Ascending aorta (tissue), 2 donors: ENCODE measurements at places on chromosomes 3 and 15. TPM values are rescaled to one million over a fixed set of nuclear protein-coding genes. Genes with fewer than 3 reads are reported as not detected.

DNA sequence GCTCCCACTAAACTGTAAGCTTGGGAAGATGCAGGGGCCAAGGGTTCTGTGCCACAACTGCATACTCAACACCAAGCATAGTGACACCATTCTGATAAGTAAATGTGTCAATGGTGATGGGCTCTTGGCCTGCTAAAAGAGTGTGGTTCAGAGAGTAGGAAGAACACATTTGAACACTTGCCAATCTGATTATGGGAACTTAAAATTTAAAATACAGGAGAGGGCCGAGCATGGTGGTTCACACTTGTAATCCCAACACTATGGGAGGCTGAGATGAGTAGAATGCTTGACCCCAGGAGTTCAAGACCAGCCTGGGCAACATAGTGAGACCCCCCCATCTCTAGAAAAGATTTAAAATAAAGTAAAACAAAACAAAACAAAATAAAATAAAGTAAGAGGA lies 34.1 kb downstream of the PTPN9 start:
- DNase-seq = no peak

DNA sequence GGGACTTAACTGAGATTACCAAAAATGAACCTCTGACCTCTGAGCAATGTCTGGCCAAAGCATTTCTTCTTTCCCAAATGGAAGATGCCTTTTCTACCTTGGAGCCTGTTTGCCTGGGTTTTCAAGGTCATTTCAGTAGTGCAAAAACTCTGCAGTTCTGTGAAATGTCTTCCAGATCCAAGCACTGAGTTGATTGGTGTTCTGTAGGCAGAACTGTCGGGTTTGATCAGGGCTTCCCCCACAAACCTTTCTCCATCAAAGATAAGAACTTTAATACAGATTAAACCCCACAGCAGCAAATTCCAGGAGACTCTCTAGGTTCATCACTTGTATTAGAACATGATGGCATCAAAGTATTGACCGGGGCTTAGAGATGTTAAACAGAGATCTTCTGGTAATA lies 192.7 kb upstream of the TOPAZ1 start:
- DNase-seq = no peak

DNA sequence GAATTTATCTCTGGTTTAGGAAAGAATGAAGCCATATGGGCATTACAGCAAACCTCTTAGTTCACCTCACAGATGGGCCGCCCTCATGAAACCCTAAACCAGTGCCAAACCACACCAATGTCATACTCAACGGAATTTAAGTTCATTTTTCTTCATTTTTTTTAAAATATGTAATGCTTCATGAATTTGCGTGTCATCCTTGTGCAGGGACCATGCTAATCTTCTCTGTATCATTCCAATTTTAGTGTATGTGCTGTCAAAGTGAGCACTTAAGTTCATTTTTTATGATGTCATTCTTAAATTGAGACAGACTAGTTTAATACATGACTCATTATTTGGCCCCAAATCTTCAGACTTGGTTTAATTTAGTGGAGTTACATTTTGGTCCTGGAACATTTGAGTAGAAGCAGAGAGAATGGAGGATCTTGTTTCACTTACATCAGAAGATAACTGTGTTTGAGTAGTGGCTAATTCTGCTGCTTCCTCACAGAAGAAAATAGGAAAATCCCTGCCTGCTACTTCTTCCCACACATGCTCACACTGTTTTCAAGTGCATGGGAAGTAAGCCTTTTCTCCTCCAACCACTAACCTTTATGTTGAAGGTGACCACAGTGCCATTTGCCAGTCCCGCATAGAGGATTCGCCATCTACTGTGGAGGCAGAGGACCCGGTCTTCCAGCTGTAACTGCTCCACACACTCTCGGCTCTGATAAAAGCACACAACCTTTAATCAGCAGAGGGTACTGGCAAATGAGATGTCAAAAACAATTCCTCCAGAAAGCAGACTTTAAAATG lies 63.3 kb downstream of the ZNF106 start:
- DNase-seq = no peak

GRCh38 chr15:72740219-72740618 lies 43.3 kb downstream of the ADPGK start:
- DNase-seq = no peak

DNA sequence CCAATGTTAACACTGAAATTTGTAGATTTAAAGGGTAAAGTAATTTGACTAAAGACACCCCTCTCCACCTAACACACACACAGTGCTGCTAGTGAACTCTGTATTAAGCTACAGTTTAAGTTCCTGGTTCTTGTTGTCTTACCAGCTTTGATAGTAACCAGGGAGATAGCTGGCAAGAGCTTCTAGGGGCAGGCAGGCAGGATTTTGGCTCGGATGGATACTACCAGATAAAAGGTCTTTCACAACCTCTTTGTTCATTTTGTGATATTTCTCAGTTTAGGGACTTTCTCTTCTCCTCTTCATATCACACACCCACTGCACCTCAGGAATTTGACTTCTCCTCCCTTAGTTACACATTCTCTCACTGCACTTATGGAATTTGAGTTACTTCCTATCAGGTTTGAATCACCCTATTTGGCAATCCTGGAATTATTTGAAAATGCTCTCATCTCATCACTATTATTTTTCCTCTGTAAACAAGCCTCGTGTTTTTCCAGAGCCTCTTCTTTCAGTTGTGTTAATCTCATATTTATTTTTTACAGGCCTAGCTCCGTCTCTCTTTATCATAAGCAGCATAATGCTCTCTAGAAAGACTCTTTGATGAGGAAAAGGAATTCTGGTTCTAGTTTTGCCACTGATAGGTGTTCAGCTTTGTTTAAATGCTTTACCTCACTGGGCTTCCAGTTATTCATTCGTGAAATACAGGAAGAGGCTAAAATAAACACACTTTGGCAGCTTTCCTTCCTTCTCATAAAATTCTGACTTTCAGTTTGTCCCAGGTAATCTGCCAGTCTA lies 23.0 kb upstream of the CLDN1 start:
- no peak for DNase-seq

GRCh38 chr3:183435661-183436060 lies 7.2 kb upstream of the MCF2L2 start:
- no peak for DNase-seq

DNA sequence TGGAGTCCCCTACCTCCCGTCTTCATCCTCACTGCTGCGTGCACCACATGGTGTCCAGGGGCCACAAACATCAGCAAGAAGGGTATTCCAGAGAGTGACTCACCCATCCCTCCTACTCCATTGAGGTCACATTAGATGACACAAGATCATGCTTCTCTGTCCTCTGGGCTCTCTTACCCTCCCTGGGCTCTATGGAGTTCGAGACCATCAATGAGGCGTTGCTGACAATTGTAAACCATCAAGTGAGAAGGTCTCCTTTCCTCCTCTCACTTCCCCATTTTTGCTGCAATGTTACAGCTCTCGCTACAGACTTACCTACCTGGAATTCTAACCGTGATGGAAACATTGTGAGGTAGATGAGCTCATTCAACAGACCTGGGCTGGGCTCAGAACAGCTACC lies 51.7 kb downstream of the HMCES start:
- no peak for DNase-seq

DNA sequence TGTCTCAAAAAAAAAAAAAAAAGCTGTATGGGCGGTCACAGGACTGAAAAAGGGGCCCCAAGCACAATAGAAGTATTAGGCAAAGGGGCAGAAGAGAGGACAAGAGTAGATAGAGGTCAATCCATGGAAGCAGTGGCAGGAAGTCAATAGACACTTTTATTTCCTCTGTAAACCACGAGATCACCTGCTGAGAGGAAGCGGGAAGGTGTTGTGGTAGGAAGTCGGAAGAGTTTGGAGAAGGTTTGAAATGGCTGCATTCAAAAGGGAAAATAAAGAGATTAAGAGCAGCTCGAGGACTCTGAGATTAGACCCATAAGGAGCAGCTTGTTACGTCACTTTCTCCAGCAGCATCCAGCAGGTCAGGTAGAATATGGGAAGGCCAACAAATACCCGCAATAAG lies 14.2 kb upstream of the ZNF148 start:
- no peak for DNase-seq

GRCh38 chr3:56154297-56154696 lies 314.0 kb downstream of the ERC2 start:
- DNase-seq = no peak

DNA sequence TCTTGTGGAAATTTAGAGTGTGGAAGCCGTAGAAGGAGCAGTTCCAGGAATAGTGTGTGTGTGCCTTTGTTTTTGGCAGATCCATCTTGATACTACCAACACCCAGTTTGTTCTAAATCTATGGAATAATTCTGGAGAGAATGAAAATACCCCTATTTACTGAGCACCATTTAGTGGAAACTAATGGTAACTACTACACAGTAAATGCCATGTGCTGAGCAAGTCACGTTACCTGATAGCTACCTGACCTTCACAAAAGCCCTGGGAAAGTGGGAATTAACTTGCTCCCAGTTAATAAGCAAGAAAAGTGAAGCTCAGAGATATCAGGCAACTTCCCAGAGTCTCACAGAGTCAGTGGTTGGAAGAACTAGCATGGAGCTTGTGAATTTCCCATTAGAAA lies 137.7 kb downstream of the ARPP21 start:
- DNase-seq = no peak

GRCh38 chr3:133944641-133945380 lies 49.1 kb upstream of the RAB6B start:
- DNase-seq = no peak

Gene CLASP2
- total RNA-seq = 75.8 TPM

Gene CD276
- 84.3 TPM for total RNA-seq

Gene CFAP20DC
- not detected for total RNA-seq

Gene FRMD5
- not detected for total RNA-seq

Gene ATP13A5
- total RNA-seq = not detected

Gene P2RY12
- total RNA-seq = not detected

Gene CP
- 58.3 TPM for total RNA-seq
